ENCODE measurements at places on chromosomes 13 and 19. TPM values are rescaled to one million over a fixed set of nuclear protein-coding genes. Genes with fewer than 3 reads are reported as not detected.

The ZNF560 gene
- total RNA-seq = not detected

The ZSCAN18 gene
- total RNA-seq = 66.2 TPM

The PNMA8A gene
- total RNA-seq = 3.5 TPM

GRCh38 chr13:97124915-97125809, 97.0 kb upstream of the MBNL2 start:
- DNase-seq = no peak

- no peak for DNase-seq
Observed at GRCh38 chr19:19149435-19149834, 11.2 kb upstream of the TMEM161A start.

GRCh38 chr13:69565334-69565733, 542.3 kb upstream of the ATXN8OS start:
- no peak for DNase-seq

DNA sequence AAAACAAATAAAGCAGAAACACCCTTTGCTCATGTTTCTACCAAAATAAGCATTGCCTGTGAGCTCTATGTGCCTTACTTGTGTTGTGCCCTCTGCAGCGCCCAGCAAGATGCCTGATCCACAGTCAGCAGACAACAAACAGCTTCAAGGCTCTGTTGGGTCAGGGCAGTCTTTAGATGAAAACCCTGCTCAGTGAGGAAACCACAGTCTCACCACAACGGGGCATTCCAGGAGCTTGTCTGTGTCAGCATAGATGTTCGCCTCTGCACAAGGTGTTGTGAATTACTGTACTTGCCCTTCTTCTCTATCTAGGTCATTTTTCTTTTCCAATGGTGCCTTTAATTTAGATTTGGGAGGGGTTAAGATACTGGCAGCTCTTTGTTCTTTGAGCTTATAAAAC, 251.9 kb downstream of the COL4A1 start:
- no peak for DNase-seq

DNA sequence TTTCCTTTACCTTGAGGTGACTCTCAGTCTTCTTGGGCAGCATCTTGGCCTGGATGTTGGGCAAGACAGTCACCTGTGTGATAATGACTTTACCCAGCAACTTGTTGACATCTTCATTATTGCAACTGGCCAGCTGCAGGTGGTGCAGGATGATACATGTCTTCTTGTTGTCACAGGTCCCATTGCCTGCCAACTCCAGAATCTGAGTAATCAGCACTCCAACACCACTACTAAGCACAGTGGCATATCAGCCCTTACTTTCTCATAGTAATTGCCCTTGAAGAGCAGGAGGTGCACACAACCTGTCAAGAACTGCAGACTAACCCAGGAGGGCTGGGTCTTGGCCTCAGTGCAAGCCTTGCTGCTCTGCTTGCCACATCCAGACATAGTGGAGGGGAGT, 57.8 kb downstream of the CCNA1 start:
- no peak for DNase-seq

- DNase-seq = no peak
Observed at GRCh38 chr13:31955741-31956140, 75.8 kb upstream of the FRY start.

- no peak for DNase-seq
Observed at GRCh38 chr13:53201454-53202225, 173.0 kb downstream of the OLFM4 start.

All from omental fat pad (tissue), 4 donors.